NCI-H2107 (cell line): ENCODE measurements at places on chromosomes 7 and 10.

GRCh38 chr7:70434376-70434775, 697.6 kb upstream of the GALNT17 start:
- no peak for DNase-seq

DNA sequence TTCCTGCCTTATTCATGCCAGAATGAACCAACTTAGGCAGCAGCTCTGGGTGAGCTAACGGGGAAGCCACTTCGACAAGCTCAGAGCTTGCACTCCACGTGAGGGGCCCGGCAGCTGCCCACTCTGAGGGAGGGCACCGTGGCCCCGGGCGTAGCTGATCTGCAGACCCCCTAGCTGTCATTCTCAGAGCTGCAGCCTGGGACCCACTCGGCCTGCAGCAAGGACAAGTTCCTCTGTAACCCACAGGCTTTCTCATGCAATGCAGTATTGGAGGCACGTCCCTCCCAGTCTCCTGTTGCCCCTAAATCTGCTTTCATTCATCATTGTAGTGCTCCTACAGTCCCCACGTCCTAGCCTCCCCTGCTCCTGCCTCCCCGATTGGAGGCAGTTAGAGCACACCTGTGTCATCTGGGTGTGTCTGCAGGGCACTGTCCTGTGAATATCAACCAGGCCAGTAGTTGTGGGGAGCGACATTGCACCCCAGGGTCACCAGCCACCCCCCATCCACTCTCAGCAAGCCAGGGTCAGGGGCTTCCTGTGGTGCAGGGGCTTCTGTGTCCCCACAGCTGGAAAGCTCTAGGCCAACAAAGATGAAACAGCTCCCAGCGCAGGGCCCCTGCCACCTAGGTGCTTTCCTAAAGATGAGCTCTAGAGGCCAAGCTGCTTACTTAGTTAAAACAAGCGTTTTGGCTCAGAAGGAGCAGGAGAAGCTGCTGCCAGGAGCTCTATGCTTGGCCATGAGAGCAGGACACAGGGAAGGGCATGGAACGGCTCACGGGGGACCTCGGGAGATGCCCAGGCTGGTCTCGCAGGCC, 333.6 kb downstream of the ADARB2 start:
- no peak for DNase-seq

DNA sequence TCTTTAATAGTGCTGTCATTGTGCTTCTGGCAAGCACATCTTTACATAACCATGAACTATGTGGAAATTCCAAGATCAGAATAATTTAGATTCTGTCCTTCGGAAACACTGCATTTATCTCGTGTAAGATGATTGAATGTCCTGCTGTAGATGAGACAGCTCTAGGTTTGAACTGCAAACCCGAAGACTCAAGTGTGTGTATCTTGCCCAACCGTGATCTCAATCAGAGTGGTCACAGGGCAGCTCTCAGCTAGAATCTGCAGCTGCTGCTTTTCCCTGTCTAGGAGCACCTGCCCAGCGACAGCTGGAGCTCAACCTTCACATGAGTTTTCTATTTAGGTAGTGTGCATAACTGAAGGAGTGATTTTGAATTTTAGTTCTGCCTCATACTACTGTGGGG, 17.5 kb upstream of the KIF20B start:
- DNase-seq = peak; percentile 37

GRCh38 chr7:18262058-18262457, 233.5 kb upstream of the HDAC9 start:
- DNase-seq = no peak

DNA sequence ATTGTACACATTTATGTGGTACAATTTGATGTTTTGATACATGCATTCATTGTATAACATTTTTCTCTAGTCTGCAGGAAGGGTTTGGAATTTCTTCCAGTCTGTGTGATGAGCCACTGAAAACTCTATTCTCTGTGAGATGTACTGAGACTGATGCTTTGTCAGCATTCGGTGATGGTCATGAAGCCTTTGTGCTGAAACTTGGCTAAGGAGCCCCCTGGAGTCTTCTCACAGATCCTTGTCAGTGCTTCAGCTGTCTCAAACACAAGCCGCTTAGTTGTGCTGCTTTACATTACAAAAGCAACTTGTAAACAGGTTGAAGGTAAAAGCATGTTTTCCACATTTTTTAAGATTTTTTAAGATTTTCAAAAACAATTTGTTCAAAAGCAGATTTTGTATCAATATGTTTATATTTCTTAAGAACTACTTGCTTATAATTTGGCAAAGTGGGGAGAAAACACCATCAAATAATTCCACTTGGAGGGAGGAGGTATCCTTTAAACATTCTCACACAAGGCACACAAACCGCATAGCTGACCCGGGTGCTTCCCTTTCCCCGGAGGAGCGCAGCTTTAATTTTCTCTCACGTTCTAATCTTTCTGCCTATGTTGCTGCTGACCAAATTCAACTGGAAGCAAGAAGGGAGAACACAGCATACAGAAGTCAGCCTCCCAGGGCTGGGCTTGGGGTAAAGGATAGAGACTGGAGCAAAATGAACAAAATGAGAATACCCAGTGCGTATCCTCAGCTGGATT, 249.8 kb upstream of the VSTM2A start:
- no peak for DNase-seq

- DNase-seq = no peak
Observed at GRCh38 chr7:114229246-114229645, 185.4 kb upstream of the FOXP2 start.

- no peak for DNase-seq
Observed at GRCh38 chr7:9097565-9098060, 664.2 kb downstream of the NXPH1 start.

DNA sequence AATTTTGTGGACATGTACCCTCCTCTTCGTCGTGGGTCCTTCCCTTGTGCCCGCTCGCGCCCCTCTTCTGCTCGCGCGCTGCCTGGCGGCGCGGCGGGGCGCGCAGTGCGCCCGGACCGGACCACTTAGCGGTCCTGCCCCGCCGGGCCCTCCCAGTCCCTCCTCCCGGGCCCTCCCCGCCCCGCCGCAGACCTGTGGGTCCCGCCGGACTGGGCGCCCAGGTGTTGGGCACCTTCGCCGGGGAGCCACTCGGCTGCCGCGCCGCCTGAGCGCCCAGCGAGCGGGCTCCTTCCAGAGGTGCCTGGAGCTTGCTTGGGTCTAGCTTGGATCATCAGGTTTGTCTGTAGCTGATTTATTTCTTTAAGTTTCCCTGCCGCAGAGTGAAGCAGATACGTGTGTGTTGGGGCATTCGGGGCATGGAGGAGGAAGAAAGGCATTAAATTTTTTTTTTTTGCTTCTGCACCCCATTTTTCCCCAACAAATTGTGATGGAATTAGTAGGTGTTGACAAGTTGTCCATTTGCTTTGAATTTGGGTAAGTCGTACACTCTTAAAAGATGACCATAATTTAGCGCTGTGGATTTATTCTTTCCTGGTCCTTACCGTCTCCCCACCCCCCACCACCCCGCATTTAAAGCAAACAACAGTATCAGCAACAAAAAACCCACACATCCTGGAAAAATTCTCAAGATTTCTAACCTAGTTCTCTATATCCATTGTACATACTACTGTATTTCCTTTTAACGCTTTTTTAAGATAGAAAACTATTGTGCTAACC, 905 bp downstream of the C1GALT1 start:
- DNase-seq = no peak

DNA sequence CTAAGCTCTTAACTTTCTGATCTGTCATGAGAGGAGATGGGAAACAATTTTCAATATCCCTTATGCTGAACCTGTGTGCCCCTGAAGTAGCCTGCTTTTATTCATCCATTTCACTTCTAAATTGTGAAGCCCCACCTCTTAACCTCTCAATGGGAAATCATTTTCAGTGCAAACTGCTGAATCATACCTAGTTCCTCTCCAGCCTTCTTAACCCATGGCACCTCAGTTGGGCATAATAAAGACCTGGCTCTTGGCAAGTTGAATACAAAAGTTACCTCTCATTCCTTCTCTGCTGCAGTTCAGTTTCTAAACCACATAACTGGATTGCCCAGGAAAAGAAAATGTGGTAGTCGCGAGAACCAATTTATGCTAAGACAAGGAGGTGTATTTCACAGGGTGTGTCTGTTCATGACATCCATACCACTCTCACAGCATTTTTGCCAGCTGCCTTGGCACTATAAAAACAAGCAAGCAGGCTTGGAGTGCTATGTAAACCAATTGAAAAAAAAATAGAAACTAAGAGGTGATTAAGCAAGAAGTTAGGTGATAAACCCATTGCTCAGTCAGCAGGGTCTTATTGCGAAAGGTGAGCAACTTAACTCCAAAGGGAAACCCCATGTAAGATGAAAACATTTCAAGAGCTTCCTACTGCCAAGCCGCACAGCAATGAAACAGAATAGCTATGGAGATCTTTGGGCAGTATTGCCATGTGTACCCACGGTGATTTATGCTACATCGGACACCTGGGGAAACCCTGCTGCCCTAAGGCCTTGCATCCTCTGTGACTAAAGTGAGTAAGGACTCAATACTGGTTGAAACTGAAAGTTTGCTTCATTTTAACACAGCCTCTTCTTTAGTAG, 57.0 kb upstream of the DKK1 start:
- no peak for DNase-seq

GRCh38 chr10:101258179-101258885, 29.1 kb upstream of the LBX1 start:
- DNase-seq = no peak

DNA sequence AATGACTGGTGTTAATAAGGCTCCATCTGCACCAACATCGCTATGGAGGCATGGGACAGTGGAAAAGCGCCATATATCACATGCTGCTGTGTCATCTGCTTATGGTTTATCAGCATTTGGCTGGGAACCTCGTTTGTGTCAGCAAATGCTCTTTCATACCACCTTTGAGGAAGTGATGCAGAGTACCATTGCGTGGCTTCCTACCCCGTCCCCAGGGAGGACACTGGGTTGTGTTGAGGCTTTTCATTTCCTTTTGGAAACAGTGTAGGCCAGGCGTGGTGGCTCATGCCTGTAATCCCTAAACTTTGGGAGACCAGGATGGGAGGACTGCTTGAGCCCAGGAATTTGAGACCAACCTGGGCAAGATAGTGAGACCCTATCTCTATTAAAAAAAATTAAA, 6.8 kb downstream of the TACR2 start:
- no peak for DNase-seq

DNA sequence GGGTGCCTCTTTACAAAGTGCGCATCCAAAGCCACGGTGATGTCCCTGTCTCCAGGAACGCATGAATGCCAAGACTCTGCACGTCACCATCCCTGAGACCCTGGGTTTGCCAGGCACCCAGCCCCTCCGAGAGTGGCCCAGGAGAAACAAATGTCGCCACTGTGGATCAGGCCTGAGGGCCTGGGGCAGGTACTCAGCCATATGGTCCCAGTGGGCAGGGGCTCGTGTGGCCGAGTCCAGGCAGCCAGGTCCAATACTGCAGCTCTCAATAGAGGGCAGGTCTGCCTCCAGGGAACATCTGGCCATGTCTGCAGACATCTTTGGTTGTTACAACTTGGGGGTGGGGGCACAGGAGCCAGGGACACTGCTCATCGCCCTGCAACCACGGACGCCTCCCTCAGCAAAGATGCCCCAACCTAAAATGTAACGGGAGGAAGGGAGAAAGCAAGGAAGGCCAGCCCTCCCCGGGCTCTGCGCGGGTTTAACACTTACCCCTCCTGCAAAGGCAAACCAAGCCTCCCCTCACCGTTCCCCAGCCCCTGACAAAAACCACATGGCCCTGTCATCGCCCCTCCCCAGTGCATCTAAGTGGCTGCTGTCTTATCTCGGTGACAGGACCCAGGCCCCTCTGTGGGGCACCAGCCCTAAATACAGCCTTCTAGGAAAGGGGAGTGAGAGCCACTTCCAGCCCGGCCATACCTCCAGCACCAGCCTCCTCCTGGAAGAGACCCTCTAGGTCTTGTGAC, 10.3 kb upstream of the PAPOLB start:
- DNase-seq = no peak

DNA sequence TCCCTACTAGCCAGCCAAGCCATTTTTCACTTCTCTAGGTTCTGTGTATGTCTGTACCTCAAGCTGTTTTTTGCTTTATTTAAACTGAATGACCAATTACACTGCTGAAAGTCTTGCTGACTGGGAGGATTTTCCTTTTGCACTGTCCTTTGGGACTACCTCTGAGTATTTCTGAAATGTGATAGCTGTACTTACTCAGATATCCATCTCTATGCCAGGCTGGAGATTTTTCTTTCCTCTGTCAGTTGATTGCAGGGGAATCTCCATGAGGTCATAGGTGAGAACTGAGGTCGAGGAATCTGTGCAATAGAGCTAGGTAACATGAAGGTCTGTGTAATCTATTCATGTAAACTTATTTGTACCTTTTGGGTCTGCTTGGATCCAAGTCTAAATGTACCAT, 38.9 kb upstream of the ANKRD1 start:
- no peak for DNase-seq

GRCh38 chr7:108311446-108312168, 144.6 kb downstream of the NRCAM start:
- no peak for DNase-seq

DNA sequence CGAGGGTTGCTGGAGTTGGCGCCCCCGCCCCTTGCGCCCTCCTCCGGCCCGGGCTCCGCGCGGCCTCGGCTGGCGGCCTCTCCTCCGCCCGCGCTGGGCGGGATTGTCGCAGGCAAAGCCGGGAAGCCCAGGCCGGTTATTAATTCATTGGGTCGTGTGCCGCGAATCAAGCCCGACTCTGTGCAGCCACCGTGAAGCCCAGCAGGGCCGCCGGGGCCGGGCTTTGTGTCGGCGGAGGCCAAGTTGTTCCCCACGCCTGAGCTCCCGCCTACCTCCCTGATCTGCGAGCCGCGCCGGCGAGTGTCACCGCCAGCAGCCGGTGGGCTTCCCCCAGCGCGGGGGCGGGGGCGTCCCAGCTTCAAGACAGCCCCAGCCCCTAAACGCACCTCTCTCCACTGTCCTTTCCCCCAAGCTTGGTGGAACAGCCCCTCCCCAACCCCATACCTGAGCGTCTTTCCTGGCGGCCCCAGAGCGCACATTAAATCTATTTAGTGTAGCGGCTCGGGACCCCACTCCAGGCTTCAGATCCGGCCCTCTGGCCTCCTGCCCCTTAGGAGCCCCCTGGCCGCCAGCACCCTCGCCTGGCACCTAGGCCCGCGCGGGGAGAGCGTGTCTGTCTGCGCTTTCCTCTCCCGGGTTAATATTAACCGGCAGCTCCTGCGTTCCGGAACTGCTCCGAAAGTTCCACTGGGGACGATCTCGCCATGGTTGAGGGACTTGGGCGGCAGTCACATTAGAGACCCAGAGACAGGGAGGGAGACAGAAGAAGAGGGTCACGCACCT, 3.5 kb downstream of the SHH start:
- DNase-seq = no peak

DNA sequence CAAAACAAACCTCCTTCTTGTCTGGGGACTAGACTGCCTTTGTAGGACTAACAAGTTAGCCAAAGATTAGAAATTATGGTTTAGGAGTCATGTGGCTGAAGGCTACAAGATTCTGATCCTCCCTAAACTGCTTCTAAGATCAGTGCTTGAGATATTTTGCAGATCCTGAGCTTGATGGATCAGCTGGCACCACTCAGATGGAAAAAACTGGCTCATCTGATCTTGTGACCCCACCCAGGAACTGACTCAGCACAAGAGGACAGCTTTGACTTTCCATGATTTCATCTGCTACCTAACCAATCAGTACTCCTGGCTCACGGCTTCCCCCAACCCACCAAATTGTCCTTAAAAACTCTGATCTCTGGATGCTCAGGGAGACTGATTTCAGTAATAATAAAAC, 271.5 kb upstream of the TAC1 start:
- no peak for DNase-seq
